ENCODE measurements at places on chromosomes 4 and X.
A peak's percentile ranks its signal among the peaks of the same experiment; 100 is the strongest.

DNA sequence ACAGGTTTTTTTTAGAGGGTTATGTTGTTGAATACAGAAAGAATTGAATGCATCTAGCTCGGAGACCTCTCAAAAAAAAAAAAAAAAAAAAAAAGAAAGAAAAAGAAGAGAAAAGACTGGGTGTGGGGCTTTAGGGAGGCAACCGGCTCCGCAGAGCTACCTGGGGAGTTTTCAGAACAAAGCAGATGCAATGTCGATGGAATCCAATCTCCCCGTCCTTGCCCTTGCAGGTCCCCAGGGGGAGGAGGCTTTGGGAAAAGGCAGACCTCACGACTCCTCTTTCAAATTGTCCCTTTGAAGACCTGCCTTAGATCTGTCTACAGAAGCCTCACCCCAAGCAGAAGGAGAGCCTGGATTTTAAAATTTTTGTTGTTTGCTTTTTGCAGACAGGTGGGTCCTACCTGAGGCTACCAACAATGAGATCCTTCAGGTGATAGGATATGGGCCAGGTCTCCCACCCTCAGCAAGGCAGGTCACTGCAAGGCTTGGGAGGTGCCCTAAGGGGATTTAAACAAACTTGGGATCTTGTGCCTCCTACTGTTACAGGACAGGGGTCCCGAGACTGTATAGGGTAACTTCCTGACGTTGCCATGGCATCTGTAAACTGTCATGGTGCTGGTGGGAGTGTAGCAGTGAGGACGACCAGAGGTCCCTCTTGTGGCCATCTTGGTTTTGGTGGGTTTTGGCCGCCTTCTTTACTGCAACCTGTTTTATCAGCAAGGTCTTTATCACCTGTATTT lies 75.2 kb upstream of the PRKX start:
- no peak for DNase-seq

DNA sequence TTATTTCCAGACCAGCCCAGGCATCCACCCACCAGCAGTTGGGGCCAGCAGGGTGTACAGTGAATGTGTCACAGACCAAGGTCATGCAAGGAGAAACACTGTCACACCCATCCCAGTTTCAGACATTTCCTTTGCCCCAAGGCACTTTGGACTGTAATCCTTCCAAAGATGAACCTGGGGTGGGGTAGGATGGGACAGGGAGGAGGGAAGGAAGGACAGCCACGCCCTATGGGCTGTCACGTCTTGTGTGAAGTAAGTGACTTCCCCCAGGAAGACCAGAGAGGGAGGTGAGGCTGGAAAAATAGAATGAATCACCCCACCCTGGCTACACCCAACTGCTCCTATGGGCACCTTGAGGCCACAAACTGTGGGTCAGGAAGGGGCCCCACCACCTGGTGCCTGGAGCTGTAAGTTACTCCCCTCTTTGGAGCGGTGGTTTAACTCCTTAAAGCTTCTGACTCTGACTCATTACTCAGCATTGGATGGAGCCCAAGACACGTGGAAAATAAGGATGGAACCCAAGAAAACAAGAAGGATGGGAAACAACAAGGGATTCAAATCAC lies 349.9 kb upstream of the KLF3 start:
- no peak for DNase-seq

DNA sequence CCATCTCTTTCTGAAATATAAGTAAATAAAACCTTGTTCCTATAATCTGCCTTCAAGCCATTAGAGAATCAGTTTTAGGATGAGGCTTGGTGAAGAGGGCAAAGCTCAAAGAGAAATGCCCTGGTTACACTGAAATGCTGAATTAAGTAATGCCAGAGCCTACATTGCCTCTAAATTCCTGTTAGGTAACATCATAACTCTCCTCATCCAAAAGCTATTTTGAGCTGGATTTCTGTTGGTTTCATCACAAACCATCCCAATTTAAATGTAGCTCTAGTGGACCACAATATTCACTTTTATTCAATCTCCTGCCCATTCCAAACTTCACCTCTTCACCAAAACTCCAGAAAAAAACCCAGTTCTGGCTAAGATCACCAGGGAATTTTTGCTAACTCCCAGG lies 1319.7 kb upstream of the TENM3 start:
- DNase-seq = no peak

DNA sequence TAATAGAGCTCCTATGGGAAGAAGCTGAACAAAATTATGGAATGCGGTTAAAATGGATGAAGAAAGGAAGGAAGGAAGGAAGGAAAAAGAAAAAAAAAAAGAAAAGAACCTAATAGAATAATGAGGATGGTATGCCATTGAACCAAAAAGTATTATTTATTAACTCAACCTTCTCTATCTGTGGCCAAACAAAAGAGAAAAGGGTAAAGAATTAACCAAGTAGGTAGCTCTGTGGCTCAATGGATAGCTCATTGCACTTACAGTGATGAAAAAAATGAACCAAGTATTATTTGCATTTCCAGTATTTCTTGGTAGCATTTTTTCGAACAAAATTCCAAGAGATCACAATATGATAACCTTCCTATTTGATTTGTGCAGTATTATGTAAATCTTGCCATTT lies 56.9 kb upstream of the SLC39A8 start:
- DNase-seq = no peak

- no peak for DNase-seq
These were observed 695.9 kb upstream of the ATOH1 start for GRCh38 chr4:93132631-93133030.

GRCh38 chr4:78722878-78723277 lies 53.3 kb upstream of the BMP2K start:
- no peak for DNase-seq

GRCh38 chrX:31212856-31213748 lies 141.3 kb upstream of the FTHL17 start:
- DNase-seq = peak; percentile 9

GRCh38 chrX:106906361-106906760 lies 3.2 kb upstream of the RIPPLY1 start:
- DNase-seq = no peak

GRCh38 chr4:7647600-7648543 lies 213.1 kb upstream of the PSAPL1 start:
- no peak for DNase-seq

DNA sequence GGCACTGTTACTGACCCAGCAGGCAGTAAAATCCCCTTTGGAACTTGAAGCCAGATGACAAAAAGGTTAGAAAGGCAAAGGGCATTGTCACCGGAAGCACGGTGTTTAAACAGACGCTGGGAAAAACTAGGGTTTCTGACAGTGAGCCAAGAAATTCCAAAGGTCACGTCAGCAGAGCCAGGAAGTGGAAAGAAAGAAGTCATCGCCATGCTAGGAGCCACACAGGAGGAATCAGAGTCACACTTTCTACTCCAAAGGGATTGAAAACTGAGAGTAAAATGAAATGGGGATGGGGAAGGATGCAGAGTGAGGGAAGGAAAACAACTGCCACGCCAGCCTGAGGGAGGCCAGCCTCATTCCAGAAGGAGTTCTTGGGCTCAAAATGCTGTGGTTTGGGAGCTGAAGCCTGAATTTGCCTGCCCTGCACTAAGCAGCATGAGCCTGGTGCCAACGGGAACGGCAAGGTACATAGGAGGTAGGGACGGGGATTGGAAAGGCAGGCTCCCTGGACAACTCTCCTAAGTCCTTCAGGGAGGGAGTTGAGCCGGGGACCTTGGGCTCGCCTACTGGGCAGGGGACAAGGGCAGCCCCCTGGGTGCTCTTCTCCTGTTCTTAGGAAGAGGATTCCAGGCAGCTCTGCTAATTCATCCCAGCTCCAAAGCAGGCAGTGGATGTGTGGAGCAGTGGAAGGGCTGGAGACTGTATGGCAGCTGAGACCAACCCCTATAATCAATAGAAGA lies 66.8 kb downstream of the SOWAHB start:
- DNase-seq = no peak

- DNase-seq = no peak
These were observed 6.4 kb upstream of the DCUN1D4 start for GRCh38 chr4:51836549-51836948.

GRCh38 chrX:1074755-1075154 lies 137.7 kb downstream of the CRLF2 start:
- no peak for DNase-seq

DNA sequence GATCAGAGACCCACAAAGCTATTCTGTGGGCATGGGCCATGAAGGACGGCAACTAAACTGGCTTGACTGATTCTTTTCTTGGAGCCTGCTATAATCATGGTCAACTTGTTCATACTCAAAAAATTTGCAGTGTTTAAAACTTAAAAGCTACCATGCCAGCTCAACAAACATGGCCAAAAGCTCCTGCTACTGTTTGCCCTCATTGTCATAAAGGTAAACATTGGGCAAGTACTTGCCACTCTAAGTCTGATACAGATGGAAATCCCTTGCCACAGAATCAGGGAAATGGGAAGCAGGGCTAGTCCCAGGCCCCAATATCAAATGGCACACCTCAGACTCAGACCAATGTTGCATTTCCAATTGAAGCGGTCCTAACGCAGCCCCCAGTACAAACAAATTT lies 20.4 kb downstream of the UGT2B11 start:
- DNase-seq = no peak

DNA sequence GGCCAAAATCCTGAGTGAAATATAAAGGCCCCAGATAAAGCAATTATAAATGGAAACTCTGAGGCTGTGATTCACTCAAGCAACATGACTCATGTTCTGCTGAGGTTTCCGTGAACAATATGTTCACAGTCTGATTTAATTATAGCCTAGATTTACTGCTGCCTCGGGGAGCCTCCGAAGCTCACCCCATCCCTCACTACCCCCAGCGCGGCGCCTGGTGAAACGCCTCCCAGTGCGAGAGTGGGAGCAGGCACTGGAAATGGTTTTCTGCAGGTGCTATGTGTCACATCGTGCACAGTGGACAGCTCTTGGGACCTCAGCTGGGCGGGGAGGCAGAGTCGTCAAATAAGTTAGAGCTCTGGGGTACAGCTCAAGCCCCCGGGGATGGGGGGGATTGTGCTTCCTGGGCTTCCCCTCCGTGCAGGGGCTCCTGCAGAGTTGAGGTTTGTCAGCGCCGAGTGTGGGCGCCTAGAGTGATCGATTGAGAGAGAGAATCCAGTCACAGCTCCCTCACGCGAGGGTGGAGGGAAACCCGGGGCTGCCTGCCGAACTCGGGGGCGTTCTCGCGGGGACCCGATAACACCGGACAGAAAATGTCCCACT lies 110.6 kb downstream of the PHKA2 start:
- no peak for DNase-seq

DNA sequence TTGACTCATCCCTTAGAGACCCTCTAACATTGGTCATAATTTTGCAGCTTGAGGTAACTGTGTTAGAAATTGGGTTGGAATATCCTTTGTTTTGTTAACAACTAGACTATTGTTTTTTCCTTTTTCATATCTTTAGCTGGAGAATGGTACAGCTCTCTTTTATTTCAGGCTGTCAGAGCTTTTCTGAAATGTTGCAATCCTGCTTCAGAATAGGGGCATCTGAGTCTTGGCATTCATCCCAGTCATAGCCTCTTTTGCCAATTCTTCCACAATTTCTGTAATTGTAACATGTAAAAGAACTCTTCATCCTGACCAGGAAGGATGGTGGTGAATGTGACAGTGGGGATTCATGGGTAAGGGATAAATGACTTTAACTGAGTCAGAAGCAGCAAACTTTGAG lies 128.7 kb downstream of the FHIP1A start:
- DNase-seq = no peak

- no peak for DNase-seq
These were observed 6.7 kb upstream of the SH3BP2 start for GRCh38 chr4:2786152-2786671.

- DNase-seq = no peak
These were observed 8.6 kb upstream of the HS6ST2 start for GRCh38 chrX:132967049-132967448.

- no peak for DNase-seq
These were observed 256.0 kb upstream of the SFRP2 start for GRCh38 chr4:154044742-154045485.

GRCh38 chr4:67892905-67893304 lies 9.1 kb upstream of the TMPRSS11D start:
- DNase-seq = no peak

DNA sequence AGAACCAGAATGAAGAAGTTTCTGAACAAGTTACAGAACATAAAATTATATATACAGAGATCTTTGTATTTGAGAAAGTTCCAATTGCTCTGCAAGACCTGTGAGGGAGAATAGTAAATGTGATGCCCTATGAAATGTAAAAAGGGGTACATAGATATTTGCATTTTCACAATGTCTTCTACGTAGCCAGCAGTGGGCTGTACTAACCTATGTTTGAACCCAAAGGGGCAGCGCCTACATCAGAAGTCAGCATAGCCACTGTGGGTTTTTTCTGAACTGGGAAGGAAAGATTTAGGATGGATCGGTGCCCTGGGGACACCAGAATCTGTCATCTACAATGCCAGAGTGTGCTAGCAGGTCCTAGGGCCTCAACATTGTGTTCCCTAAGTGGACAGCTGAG lies 69.5 kb upstream of the CT45A1 start:
- no peak for DNase-seq

DNA sequence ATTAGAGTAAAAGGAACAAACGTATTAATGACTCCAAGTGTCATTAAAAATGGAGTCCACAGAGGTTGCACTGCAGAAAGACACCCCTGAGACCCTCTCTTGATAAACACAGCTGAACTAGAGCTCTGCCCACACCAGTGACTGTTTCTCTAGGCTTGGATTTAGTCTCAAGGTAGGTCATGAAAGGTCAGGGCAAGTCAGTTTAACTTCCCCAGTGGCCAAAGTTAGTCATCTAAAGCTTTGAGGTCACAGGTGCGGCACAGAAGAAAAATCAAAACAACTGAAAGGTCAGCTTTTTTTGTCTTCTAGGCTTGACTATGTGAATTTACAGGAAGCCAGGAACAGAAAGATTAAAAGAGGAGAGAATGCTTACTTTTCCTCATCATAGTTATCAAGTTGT lies 749.6 kb downstream of the RAB28 start:
- no peak for DNase-seq

DNA sequence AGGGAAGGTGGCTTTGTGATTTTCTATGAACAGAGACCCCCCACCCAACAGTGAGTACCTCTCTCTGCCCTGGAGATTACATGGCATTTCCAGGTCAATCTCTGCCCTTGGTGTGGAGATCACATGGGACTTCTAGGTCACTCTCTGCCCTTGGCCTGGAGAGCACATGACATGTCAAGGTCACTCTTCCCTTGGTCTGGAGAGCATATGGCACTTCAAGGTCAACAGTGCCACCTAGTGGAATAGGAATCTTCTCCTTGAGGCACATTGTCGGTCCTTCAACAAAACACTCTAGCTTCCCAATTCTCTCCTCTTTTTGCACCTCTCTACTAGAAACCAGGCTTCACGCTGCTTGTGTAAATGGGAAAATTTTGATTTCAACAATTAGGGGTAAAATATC lies 66.2 kb upstream of the TACR3 start:
- DNase-seq = peak; percentile 28

GRCh38 chr4:6460876-6461275 lies 11.5 kb downstream of the PPP2R2C start:
- DNase-seq = no peak

DNA sequence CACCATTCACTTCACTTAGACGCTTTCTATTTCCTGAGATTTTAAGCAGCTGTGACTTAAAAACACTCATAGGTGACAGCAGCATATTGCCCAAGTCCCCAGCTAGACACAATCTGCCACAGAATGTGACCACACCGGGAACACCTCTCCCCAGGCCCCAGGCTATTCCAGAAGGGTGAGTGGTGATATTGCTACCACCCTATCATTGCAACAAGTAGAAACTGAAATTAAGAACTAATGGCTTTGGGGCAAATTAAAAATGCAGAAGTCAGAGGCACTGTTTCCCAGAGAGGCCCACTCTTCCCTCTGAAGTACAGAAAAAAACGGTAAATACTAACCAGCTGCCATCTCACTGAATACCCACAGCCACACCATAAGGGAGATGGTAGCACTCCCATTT lies 35.0 kb downstream of the QDPR start:
- DNase-seq = no peak
